ENCODE measurements at places on chromosomes 1 and 21. TPM values are rescaled to one million over a fixed set of nuclear protein-coding genes. Genes with fewer than 3 reads are reported as not detected.

The MYOC gene
- total RNA-seq = not detected

The ADCY10 gene
- 0.15 TPM for total RNA-seq

The KLF17 gene
- total RNA-seq = 0.37 TPM

DNA sequence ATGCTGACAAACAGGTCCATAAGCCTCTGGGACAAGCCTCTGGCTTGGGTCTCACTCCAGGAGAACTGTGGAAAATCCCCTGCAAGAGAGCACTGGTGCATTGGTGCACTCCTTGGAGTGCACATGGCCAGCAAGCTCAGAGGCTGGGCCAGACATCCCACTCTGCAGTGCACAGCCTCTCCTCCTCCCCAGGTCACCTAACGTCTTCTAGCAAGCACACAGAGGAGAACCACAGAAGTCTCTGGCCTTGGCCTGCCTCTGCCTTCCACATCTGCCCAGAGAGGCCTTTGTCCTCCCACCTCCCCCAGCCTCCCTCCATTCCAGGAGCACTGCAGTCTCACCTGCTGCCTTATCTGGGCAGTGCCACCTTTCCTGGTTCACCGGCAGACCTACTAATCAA, 4.2 kb downstream of the PGLYRP3 start:
- DNase-seq = no peak

DNA sequence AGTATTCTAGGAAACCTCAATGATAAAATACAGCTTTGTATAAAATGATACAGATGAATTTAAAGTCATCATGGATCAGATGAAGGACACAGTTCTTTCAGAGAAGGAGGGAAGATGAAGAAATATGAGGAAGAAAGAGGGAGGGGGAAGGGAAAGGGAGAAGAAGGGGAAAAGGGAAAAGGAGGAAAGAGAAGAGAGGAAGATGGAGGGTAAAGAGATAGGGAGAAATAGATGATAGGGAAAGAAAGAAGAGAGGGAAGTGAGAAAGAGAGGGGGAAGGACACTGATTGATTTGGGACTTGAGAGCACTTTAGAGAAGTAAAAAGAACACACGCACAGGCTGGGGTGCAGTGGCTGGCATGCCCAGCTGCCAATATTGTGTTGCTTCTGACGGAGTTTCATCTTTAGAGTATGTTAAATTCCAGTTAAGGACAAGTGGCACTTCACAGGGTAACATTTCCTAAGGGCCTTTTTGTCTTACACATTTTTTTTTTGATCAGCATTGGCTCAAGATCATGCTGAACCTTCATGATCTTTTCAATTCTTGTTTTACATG, 235.9 kb upstream of the DMRTA2 start:
- DNase-seq = no peak

GRCh38 chr1:233337505-233337904, 10.0 kb downstream of the MAP3K21 start:
- DNase-seq = no peak

- no peak for DNase-seq
Measured at GRCh38 chr1:24186711-24186992, 437 bp downstream of the IFNLR1 start.

DNA sequence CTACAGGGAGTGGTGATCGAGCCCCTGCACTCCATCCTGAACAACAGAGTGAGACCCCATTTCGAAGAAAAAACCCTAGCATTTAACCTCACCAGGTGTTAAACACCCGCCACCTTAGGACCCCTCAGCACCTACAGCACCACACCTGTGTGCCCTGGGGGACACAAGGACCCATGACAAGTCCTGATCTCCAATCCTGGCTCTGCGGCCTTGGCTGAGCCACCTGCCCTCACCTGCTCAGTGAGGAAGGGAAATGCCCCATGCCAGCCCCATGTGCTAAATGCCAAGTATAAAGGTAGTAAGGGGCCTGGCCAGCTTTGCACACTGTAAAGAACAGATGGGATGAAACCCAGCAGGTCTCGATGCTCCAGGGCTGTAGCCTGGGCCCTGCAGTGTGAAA, 11.1 kb downstream of the MRTO4 start:
- DNase-seq = no peak

- DNase-seq = no peak
Measured at GRCh38 chr1:172498857-172499256, 34.1 kb upstream of the SUCO start.

DNA sequence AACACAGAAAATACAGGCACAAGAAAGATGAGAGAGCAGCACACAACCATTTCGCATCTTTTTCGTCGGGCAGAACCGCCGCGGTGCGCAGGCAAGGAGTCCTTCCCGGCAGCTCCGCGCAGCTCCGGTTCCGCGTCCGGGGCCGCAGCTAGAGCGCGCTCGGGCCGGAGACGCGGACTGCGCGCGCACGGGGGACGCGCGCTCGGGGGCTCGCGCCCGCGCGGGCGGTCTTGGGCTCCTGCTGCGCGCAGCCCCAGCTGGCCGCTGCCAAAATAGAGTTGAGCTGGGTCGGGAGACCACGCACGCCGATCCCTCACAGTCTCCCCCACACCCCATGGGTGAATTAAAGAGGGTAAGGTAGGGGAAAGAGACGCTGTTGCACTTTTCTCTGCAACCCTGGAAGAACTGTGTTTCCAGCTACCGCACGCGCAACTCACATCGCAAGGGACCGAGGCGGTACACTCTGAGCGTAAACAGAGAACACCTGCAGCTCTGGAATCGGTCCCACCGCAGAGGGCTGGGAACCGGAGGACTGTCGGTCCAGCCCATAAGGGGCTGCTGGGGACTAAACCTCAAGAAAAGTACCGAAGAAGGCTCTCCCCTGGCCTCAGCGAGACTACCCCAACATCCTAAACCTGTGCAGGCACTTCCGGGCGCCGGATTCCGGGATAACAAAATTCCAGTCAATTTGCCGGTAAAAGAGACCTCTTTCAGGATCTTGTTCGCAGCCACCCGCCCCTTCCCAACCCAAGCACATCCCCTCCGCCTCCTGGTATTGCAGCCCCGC, 1.7 kb downstream of the NR5A2 start:
- DNase-seq = peak; percentile 60

DNA sequence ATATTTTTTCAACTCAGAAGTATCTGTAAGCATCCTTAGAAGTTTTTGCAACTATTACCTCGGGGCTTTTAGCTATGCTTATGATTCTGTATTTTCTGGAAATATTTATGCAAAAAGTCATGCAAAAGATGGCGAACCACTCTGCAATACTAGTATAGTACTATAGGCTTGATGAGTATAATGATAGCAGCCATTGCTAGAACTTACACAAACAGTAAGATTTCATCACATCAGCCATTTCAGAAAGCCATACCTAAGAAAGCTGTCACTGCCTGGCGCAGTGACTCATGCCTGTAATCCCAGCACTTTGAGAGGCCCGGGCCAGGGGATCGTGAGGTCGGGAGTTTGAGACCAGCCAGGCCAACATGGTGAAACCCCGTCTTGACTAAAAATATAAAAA, 227.1 kb downstream of the LRRC7 start:
- DNase-seq = peak; percentile 19

- no peak for DNase-seq
Measured at GRCh38 chr1:51952638-51953037, 37.9 kb downstream of the RAB3B start.

The SOAT1 gene
- 26.6 TPM for total RNA-seq

- DNase-seq = no peak
Measured at GRCh38 chr1:207958376-207959139, 47.6 kb upstream of the CD34 start.

The ARMH1 gene
- 0.37 TPM for total RNA-seq

DNA sequence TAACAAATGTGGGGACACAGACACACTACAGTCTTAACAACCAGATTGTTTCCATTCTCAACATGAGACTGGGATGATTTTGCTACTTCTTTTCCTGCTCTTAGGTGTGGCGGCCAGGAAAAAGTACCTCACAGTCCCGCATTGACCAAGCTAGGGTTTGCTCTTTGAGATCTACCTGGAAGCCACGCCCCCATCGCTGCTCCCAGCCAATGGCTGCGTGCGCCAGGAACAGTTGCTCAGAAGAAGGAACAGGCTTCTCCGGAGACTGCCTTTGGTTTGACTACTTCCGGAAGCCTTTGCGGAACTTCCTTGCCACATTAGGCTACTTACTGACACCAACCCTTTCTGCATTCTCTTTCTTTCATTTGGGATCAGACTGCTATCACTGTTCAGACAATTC, 44.2 kb upstream of the PLD5 start:
- DNase-seq = no peak

The ZNF648 gene
- total RNA-seq = not detected

GRCh38 chr1:78176448-78176847, 130.7 kb downstream of the GIPC2 start:
- peak; percentile 95 for DNase-seq

- peak; percentile 91 for DNase-seq
Measured at GRCh38 chr1:209674957-209675564, at the start of gene G0S2. G0S2 (plus strand) TSS chr1:209675412; CDS start chr1:209675685, 273 bp downstream.

GRCh38 chr1:182599339-182599738, 4.8 kb downstream of the RGS16 start:
- no peak for DNase-seq

- DNase-seq = peak; percentile 22
Measured at GRCh38 chr1:91402023-91402422, 2.6 kb downstream of the HFM1 start.

DNA sequence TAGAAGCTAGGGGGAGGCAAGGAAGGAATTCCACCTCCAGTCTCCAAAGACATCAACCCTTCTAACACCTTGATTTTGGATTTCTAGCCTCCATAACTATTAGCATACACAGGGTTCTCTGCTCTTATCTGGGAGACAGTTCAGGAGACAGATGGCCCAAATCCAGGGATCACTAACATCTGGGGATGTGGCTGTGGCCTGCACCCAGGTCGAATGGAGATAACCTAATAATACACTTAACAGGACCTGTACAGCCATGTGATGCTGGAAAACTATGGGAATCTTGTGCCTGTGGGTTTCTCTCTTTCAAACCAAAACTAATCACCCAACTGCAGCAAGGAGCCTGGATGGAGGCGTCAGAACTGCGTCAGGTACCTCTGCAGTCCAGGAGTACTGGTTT, 47.6 kb downstream of the KIAA0319L start:
- no peak for DNase-seq

The RNF2 gene
- total RNA-seq = 25.0 TPM

The IGSF9 gene
- total RNA-seq = 0.25 TPM

The PTPN22 gene
- total RNA-seq = 1.7 TPM

The HHIPL2 gene
- 3.9 TPM for total RNA-seq
